ENCODE measurements at places on chromosomes 1 and 21.

GRCh38 chr1:20696397-20697333 lies 21.1 kb downstream of the KIF17 start:
- DNase-seq, result peak; percentile 92

DNA sequence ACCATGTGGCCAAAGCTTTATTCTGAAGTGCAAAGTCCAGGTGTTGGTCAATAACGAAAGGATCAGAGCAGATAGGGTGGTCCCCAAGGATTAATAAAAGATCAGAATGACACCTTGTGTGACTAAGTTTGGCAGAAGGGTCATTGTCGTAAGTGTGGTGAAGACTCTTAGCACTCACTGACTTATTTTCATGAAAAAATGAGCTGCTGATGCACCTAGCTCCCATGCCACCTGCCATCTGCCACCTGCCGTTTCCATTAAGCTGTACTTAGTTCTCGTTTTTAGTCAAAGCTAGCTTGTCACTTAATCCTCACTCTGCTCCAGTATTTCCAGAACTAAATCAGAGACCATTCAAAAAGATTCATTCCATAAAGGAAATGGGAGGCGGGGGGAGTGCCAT lies 112.6 kb downstream of the SEC16B start:
- no peak for DNase-seq

DNA sequence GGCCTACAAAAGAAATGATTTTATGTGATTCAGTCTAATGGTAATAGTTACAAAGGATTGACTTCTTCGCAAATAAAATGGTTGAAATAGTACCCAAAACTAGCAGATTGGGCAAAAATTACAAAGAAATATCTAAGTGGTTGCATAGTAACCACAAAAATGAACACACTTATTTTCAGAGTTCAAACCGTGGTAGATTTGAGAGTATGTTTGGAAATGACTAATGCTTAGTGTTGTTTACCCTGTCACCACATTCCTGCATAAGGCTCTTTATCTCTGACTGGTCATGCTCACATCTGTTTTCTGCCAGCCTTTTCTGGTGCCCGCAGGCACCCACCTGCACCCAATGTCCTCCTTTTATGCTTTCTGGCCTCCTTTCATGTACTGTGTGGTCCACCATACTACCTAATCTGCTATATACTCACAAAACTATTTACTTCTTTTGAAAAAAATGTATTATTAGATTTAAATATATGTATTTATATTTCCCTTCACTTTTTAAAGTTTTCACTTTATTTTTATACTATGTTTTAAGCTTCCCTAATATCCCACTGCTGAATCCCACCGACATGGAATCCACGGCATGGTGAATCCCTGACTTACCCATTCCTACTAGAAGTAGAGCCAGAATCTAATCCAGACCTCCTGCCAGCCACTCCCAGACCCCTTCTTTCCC lies 30.3 kb downstream of the PTPRC start:
- peak; percentile 64 for DNase-seq

GRCh38 chr1:236907205-236907604 lies 97.0 kb downstream of the MT1HL1 start:
- DNase-seq, result no peak

GRCh38 chr1:9019896-9020295 lies 6.3 kb downstream of the SLC2A7 start:
- no peak for DNase-seq

GRCh38 chr21:29248124-29248523 lies 50.6 kb upstream of the BACH1 start:
- DNase-seq, result no peak

GRCh38 chr1:245876586-245876985 lies 630.5 kb downstream of the SMYD3 start:
- DNase-seq, result no peak

DNA sequence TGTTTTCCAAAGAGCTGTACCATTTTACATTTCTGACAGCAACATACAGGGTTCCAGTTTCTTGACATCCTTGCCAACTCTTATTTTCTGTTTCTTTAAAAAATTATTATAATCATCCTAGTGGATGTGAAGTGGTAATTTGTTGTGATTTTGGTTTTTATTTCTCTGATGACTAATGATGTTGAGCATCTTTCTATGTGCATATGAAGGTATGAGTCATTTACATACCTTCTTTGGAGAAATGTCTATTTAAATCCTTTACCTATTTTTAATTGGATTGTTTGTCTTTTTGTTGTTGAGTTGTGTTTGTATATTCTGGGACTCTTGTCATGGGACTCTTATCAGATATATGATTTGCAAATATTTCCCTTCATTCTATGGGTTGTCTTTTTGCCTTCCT lies 20.8 kb upstream of the MPC2 start:
- no peak for DNase-seq

DNA sequence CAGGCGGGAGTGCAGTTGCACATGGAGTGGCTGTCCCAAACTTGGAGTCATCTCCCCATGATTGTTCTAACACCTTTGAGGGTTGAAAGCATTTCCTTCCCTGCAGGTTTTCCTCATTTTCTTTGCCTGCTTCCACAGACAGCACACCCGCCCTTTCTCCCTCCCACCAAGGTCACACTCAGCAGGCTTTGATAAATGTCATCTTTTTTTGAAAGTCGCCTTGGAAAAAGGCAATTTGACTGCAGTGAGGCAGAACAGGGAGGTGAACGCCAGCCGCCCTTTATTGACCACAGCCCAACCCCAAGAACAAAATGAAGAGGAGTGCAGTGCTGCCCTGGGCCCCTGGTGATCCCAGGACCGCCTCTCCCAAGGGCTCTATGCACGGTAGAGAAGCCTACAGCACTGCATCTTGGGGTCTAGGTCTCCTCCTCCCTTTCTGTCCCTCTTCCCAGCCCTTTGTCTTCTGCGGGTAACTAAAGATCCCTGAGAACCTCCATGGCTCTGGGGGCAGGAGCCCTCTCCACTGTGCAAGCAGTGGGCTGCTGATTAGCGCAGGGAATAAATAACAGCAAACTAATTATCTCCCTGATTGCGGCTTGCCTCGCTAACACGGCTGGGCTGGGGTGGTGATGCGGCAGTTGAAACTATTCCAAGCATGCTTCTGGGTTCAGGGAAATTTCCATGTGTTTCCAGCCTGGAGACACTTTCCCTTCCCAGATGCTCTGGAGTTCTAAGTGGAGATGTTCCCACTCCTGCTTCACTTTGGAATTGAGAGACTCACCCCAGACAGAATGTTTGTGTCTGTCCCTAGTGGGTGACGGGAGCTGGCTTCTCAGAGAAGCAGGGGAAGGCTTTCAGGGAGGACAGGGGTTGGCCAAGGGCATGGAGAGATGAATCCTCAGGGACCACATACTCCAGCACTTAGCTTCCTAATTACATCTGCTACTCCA lies 11.8 kb upstream of the AMIGO1 start:
- no peak for DNase-seq

DNA sequence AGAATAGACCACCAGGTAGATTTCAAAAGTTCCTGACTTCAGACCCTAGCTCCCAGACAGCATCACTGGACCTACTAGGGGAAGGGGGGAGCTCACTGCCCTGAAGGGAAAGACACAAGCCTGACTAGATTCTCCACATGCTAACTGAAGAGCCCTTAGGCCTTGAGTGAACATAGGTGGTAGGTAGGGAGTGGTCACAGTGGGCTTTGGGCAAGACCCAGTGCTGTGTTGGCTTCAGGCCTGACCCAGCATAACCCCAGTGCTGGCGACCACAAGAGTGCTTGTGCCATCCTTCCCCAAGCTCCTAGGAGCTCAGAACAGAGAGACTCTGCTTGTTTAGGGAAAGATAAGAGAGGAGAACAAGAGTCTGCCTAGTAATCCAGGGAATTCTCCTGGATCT lies 51.1 kb upstream of the ACADM start:
- DNase-seq, result no peak

DNA sequence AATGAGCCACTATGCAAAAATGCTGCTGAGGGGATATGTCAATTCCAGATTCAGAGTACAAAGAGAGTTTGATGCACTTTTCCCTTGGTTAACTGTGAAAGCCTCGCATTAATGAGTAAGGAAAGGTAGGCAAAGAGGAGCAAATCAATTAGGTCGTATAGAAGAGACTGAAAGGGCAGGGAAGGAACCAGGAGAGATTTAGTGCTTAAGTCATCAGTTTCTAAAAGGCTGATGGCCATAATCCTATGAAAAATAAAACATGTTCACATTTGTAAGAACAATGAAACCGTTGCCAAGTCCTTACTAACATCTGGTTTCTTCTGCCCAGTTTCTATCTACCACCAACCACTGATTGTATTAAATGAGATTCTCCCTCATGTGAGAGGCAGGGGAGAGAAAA lies 118.4 kb upstream of the PALMD start:
- no peak for DNase-seq

Measured in dermis blood vessel endothelial cell (primary cell).